ENCODE measurements at places on chromosomes 3 and 15. TPM values are rescaled to one million over a fixed set of nuclear protein-coding genes. Genes with fewer than 3 reads are reported as not detected.

Gene ITIH4
- total RNA-seq, result 0.49 TPM

Gene ACP3
- 1.5 TPM for total RNA-seq

Gene RYR3
- not detected for total RNA-seq

Gene CAMK1
- total RNA-seq, result 30.7 TPM

Gene CLDN16
- total RNA-seq, result not detected

Gene MOBP
- total RNA-seq, result not detected

Gene COL6A5
- total RNA-seq, result not detected

Gene SAMMSON
- total RNA-seq, result not detected

Gene PCOLCE2
- total RNA-seq, result 44.8 TPM

Gene TSPAN3
- 216 TPM for total RNA-seq

Gene PPP1R14D
- total RNA-seq, result not detected
